Gastrocnemius medialis (tissue), 4 donors: ENCODE measurements at places on chromosomes 2 and 18. TPM values are rescaled to one million over a fixed set of nuclear protein-coding genes. Genes with fewer than 3 reads are reported as not detected.

The DNAJC5G gene
- total RNA-seq: not detected

The UGT1A8 gene
- total RNA-seq: not detected

The ZNF804A gene
- not detected for total RNA-seq

The NETO1 gene
- not detected for total RNA-seq

The ALPP gene
- total RNA-seq: not detected

The ABCB11 gene
- not detected for total RNA-seq

The AQP12B gene
- not detected for total RNA-seq

The NAB1 gene
- total RNA-seq: 7.8 TPM

The PPM1B gene
- total RNA-seq: 73.5 TPM

The GALR1 gene
- total RNA-seq: not detected

The TCF23 gene
- 0.20 TPM for total RNA-seq

The GDF7 gene
- total RNA-seq: 0.02 TPM

The TOGARAM2 gene
- 18.8 TPM for total RNA-seq

The MOB4 gene
- 29.3 TPM for total RNA-seq

The KCNK3 gene
- total RNA-seq: 0.91 TPM
